ENCODE measurements at places on chromosomes 7 and 10.

GRCh38 chr7:36286226-36286625 is 103.4 kb upstream of the ANLN start:
- H3K36me3 ChIP-seq: no peaks in the 10 kb centered on the region
- H3K27ac ChIP-seq: no peak overlapping the region
- H3K4me1 ChIP-seq: peaks cover 8% of the 10 kb centered on the region
- no peaks in the 10 kb centered on the region for H3K27me3 ChIP-seq
- no peak for DNase-seq

DNA sequence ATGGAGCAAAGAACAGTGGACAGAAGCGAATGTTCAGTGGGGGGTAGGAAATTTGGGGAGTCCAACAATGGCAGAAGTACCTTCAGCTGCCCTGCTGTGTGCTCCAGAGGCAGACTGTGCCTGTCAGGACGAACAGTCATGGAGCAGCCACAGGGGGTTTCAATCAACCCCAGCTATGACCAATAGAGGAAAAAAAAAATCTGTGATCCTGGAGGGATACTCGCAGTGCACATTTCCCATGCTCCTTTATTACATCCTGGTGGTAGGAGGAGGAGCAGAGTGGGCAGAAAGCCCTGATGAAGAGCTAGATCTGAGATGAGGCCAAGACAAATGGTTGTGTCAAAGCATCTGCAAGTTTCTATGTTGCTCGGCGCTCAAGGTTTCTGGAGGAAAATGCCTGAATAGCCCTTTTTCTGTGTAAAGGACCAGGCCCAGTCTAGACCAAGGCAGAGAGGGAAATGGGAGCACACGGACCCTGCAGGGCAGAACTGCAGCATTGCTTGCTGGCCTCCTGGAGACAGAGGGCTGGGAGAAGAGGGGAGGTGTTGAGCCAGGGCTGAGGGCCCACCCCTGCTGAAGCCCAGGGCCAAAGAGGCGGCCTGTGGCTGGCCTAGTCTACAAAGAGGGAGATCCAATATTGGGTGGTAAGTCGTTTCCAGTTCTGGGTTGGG is 201.5 kb downstream of the GRID1 start:
- H3K4me3 ChIP-seq: no peak overlapping the region
- DNase-seq: no peak
- no peaks in the 10 kb centered on the region for H3K27me3 ChIP-seq
- no peak overlapping the region for H3K27ac ChIP-seq
- no peaks in the 10 kb centered on the region for H3K4me1 ChIP-seq

GRCh38 chr7:95549818-95550529 is 46.3 kb downstream of the PDK4 start:
- H3K4me3 ChIP-seq: no peak overlapping the region
- no peaks in the 10 kb centered on the region for H3K36me3 ChIP-seq
- H3K27me3 ChIP-seq: no peaks in the 10 kb centered on the region
- H3K4me1 ChIP-seq: no peaks in the 10 kb centered on the region
- no peak overlapping the region for H3K27ac ChIP-seq

DNA sequence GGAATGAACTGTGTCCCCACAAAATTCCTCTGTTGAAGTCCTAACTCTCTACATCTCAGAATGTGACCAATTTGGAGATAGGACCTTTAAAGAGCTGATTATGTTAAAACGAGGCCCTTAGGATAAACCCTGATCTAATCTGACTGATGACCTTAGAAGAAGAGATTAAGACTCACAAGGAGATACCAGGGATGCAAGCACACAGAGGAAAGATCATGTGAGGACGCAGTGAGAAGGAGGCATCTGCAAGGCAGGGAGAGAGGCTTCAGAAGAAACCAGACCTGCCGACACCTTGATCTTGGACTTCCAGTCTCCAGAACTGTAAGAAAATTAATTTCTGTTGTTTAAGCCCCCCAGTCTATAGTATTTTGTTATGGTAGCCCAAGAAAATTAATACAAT is 94.9 kb upstream of the ZNF800 start:
- H3K27me3 ChIP-seq: no peaks in the 10 kb centered on the region
- H3K27ac ChIP-seq: no peak overlapping the region
- H3K36me3 ChIP-seq: no peaks in the 10 kb centered on the region
- DNase-seq: no peak

DNA sequence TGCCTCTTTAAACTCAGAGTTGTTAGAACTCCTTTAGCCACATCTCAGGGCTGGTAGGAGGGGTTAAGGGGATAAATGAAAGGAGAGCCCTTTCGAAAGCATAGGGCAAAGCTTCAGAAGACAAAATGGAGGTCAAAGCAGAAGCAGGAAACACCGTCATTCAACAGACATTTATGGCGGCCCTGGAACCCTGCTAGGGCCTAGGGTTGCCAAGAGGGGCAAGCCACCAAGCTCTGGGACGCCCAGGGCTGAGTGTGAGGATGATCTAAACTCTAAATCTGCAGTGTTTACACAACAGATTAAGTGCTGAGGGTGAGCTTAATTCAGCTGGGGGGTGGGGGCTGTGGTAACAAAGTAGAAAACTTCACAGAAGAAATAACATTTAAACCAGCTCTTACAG is 79.0 kb upstream of the NFE2L3 start:
- peaks cover 6% of the 10 kb centered on the region for H3K4me1 ChIP-seq
- H3K36me3 ChIP-seq: no peaks in the 10 kb centered on the region
- no peak overlapping the region for H3K4me3 ChIP-seq

GRCh38 chr10:8053446-8054243 is 843 bp upstream of the GATA3 start:
- H3K27me3 ChIP-seq: peaks cover 97% of the 10 kb centered on the region
- peak; percentile 91 for DNase-seq
- peaks cover 46% of the 10 kb centered on the region for H3K4me1 ChIP-seq
- H3K36me3 ChIP-seq: no peaks in the 10 kb centered on the region

DNA sequence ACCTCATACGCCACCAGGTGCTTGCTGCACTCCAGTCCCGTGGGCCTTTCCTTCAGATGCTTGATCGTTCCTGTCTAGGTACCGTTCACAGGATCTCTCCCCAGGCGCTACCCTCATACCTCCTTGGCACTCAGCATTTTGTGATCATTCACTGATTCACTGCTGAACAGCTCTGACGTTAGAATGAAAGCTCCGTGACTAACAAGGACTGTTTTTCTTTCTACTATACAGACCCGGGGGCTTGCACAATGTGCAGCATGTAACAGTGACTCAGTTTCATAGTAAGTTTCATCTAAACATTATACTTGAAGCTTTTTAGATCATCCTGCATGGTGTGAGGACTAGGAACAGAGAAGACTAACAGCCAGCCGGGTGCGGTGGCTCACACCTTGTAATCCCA is 20.6 kb downstream of the KIN start:
- no peak overlapping the region for H3K27ac ChIP-seq
- H3K4me3 ChIP-seq: no peak overlapping the region
- no peaks in the 10 kb centered on the region for H3K27me3 ChIP-seq
- no peaks in the 10 kb centered on the region for H3K36me3 ChIP-seq
- DNase-seq: no peak

DNA sequence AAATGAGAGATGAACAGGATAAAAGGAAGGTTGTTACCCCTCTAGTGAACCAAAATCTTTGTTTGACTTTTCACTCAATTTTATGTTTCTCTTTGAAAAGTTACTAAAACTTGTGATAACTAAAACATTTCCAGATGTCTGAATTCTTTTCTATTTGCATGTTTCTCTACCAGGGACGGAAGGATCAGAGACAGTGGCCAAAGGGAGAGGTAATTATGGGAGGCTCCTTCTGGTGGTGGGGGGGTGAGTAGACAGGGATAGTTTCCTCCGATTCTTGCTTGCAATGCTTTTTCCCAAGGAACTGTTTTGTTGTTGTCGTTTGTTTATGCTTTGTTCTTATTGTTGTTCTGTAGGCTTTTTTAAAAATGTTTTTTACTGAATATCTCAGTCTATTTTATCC is 374.8 kb downstream of the INHBA start:
- no peaks in the 10 kb centered on the region for H3K27me3 ChIP-seq
- H3K27ac ChIP-seq: no peak overlapping the region
- DNase-seq: no peak
- H3K4me3 ChIP-seq: no peak overlapping the region

GRCh38 chr7:112420236-112420861 is 29.9 kb upstream of the IFRD1 start:
- H3K36me3 ChIP-seq: no peaks in the 10 kb centered on the region
- peaks cover 1% of the 10 kb centered on the region for H3K4me1 ChIP-seq
- H3K27me3 ChIP-seq: no peaks in the 10 kb centered on the region
- H3K27ac ChIP-seq: no peak overlapping the region
- no peak for DNase-seq

GRCh38 chr10:72088889-72089575 is 681 bp upstream of the SPOCK2 start:
- peaks cover 9% of the 10 kb centered on the region for H3K4me1 ChIP-seq
- peak overlapping the region; percentile 55 for H3K4me3 ChIP-seq
- H3K36me3 ChIP-seq: no peaks in the 10 kb centered on the region
- peaks cover 19% of the 10 kb centered on the region for H3K27me3 ChIP-seq

- no peak for DNase-seq
- H3K27ac ChIP-seq: no peak overlapping the region
- no peak overlapping the region for H3K4me3 ChIP-seq
- H3K36me3 ChIP-seq: no peaks in the 10 kb centered on the region
- H3K4me1 ChIP-seq: no peaks in the 10 kb centered on the region
These were observed 161.8 kb upstream of the CACNA2D1 start for GRCh38 chr7:82605247-82605864.

GRCh38 chr10:43120116-43120928 is 17.9 kb upstream of the CSGALNACT2 start:
- no peak overlapping the region for H3K4me3 ChIP-seq
- H3K4me1 ChIP-seq: no peaks in the 10 kb centered on the region
- no peaks in the 10 kb centered on the region for H3K27me3 ChIP-seq

DNA sequence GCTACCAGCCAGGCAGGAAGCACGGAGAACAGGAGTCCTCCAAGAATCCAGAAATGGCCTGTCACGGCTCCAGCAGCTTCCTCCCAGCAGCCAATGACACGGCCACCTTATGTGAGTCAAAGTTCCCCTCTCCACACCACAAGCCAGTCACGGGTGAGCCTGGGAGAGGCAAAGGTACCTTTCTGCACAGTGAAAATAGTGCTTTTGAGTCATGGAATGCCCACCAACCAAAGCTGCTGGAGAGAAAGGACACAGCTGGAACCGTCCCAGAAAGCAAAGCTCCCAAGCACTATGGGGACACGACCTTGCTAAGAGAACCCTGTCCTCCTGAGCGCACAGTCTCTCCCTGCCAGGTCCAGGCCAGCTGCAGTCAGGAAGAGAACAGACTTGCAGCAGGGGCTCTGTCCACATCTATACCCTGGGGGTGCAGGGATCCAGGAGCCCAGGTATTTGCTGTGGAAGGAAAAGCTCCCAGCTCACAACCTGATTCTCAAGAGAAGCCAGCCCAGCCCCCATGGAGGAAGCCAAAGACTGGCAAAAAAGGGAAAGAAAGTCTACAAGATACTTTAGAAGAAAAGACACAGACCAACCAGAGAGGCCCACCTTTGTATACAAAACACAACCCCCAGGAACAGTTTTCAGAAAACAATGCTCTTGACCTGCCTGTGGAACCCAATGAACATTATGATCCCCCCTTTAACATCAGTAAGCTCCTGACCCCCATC is 24.4 kb downstream of the C10orf71 start:
- no peak for DNase-seq
- H3K27me3 ChIP-seq: no peaks in the 10 kb centered on the region
- H3K36me3 ChIP-seq: no peaks in the 10 kb centered on the region
- H3K27ac ChIP-seq: no peak overlapping the region

DNA sequence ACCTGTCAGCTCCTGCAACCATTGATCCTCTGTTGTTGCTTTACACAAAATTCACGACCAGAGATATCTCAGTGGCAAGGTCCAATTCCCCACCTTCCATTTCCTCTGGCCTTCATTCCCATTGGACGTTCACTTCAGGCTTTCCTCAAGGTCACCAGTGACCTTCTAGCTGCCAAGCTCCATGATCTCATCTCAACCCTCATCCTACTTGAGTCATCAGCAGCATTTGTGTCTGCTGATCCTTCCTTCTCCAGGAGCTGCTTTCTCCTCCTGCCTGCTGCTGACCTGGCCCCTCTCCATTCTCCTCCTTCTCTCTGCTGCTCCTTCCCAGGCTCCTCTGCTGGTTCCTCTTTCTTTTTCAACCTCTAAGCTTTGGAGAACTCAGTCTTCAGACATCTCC is 66.2 kb upstream of the C10orf90 start:
- no peaks in the 10 kb centered on the region for H3K36me3 ChIP-seq
- H3K4me1 ChIP-seq: peaks cover 4% of the 10 kb centered on the region
- no peak overlapping the region for H3K27ac ChIP-seq
- H3K4me3 ChIP-seq: no peak overlapping the region
- DNase-seq: no peak

GRCh38 chr10:11798845-11799735 is 24.1 kb upstream of the PROSER2 start:
- peak overlapping the region; percentile 2 for H3K27ac ChIP-seq
- no peaks in the 10 kb centered on the region for H3K4me1 ChIP-seq
- no peaks in the 10 kb centered on the region for H3K36me3 ChIP-seq
- H3K4me3 ChIP-seq: no peak overlapping the region
- DNase-seq: no peak

GRCh38 chr10:71231206-71231605 is 18.8 kb downstream of the UNC5B start:
- no peak for DNase-seq
- no peak overlapping the region for H3K4me3 ChIP-seq
- no peak overlapping the region for H3K27ac ChIP-seq
- H3K4me1 ChIP-seq: peaks cover 4% of the 10 kb centered on the region
- no peaks in the 10 kb centered on the region for H3K36me3 ChIP-seq

Measured in H1 (cell line).